ENCODE measurements at places on chromosomes 13 and 19. TPM values are rescaled to one million over a fixed set of nuclear protein-coding genes. Genes with fewer than 3 reads are reported as not detected.

Gene DNAAF3
- under 0.01 TPM for total RNA-seq

Gene THSD8
- total RNA-seq = not detected

- peak; percentile 63 for DNase-seq
These were observed 14.4 kb upstream of the AKAP8 start for GRCh38 chr19:15393963-15394362.

DNA sequence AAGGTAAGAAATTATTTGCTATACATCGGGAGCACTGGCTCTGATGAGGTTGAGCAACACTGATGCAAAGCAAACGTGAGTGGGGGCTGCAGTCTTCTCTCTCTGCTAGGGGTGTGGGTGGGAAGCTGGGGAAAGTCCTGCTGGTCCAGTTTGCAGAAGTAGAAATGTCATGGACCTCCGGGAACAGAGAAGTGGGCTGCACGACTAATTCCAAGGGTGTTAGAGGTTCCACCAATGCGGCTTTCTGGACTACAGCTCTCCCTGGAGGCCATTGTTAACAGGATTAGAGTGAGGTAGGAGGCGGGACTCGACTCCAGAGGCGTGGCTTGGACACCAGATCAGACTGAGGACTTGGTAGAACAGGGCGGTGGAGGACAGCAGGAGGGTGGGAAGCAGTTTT lies 5.7 kb upstream of the FBXO27 start:
- peak; percentile 43 for DNase-seq

DNA sequence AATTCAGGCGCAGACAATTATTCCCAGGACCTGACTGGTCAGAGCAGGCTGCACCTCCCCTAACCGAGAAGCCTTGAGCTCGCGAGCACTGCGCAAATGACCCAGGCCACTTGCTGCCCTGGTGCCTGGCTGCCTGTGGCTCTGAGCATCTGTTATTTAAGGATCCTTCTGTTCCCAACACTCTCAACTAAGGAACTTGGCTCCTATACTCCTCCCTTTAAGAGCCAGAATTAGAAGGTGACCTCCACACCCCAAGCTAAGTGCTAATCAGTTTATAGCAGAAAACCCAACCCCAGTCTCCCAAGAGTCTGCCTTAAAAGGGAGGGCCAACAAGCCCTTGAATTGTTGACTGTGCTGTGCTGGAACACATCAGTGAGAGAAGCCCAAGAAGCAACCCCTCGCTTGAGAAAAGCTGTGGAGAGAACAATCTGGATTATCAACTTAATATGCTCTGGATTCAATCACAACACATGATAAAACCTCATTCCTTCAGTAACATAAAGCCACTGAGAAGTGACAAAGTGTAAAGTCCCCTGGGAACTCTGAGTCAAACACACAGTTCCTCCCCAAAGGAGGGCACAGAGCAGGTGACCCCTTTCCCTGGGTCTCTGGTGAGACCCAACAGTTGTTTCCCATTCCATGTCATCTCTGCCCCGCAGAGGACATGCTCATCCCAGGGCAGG lies 14.6 kb downstream of the AKAP8L start:
- DNase-seq = no peak

GRCh38 chr13:63449550-63449949 lies 2033.9 kb upstream of the PCDH20 start:
- DNase-seq = no peak

GRCh38 chr13:20460761-20461160 lies 64.9 kb downstream of the CRYL1 start:
- DNase-seq = no peak

Data from fibroblast of villous mesenchyme (primary cell).